ENCODE measurements at places on chromosomes 7 and 10.

DNA sequence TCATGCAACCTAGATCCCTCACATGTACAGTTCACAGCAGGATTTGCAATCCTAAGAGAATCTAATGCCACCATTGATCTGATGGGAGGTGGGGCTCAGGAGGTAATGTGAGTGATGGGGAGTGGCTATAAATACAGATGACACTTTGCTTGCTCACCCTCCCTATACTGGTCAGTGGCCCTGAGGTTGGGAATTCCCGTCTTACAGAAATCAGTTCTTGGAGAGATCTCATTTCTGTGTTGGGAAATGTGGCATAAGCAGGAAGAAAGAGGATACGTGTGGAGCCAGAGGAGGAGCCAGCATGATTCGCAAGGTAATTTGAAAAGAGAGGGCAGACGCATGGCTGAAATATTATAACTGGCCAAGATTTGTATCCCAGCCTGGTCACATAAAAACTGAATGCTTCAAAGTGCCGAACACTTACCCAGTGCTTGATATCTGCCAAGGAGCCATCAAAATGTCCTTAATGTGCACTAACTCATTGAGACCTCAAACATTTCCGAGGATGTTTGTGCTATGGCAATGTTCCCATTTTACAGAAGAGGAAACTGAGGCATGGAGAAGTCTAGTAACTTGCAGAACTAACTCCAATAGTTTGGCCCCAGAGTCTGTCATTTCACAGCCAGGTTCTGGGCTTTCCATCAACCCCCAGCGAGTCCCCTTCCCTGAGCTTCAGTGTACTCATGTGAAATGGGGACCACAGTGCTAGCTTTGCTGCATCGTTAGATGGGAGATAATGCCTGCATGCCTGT is 5.5 kb upstream of the IKZF1 start:
- no peak for DNase-seq

DNA sequence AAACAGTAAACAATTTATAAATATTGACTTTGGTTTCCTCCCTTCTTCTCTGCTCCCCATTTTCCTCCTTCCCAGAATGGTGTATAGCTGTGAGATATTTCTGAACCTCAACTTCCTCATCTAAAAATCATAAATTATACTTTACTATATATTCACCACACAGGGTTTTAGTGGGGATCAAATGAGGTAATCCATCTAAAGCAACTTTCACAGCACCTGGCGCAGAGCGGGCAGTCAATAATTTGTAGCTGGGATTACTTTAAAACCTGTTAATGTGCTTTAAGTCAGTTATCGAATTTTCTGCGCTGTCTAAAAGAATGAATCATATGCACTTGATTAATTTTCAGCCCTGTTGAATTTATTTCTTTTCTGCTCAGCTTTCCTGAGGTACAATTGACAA is 172.7 kb downstream of the PTEN start:
- DNase-seq = no peak

DNA sequence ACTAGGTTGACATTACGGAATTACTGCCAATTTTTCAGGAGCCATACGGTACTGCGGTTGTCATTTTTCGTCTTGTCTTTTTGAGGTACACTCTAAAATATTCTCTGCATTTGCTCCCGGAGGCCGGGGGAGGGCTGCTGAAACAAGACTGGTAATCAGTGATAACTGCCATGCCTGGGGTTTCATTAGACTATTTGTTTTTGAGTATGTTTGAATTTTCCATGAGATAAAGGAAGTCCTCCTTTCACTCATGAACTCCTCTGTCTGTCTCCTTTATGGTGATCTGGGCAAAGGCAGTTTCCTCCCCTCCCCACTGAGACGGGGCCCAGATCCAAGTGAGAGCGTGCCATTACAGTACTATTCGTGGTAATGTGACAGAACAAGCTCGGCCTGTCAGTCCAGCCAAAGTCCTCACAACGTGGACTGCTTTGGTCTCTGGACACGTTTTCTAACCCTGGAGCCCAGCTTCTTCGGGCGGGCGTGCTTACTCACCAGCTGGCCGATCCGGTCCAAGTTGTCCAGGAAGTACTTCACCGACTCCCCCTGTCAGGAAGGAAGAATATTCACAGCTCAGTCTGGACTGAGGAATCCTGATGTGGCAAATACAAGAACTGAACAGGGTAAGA is 45.1 kb downstream of the AMZ1 start:
- DNase-seq = peak; percentile 84

GRCh38 chr10:110995301-110995700 is 75.9 kb downstream of the SHOC2 start:
- no peak for DNase-seq

GRCh38 chr10:122463466-122464249 is 2.3 kb downstream of the HTRA1 start:
- DNase-seq = no peak
